A549 treated with ZK216348 at 1 μM for 4 hours (cell line): ENCODE measurements at places on chromosomes 2 and 18. TPM values are rescaled to one million over a fixed set of nuclear protein-coding genes. Genes with fewer than 3 reads are reported as not detected.

PRSS56 gene
- total RNA-seq: 0.08 to 0.31 TPM (median 0.20 TPM) in 4 of 5 replicates, not detected in the other

CCBE1 gene
- total RNA-seq: 7.6 to 16.2 TPM (median 11.4 TPM) in 5 replicates

CRYGD gene
- not detected in 5 replicates for total RNA-seq

DSG2 gene
- total RNA-seq: 36.3 to 69.7 TPM (median 60.3 TPM) in 5 replicates
